Activated CD4-positive, alpha-beta T cell treated with anti-CD3 and anti-CD28 coated beads for 4 hours (primary cell): ENCODE measurements at places on chromosomes 3 and 15.
A peak's percentile ranks its signal among the peaks of the same experiment; 100 is the strongest.

- no peak for DNase-seq
Measured at GRCh38 chr15:69570454-69570853, 117.8 kb downstream of the RPLP1 start.

GRCh38 chr3:143793971-143794370 lies 54.3 kb downstream of the SLC9A9 start:
- DNase-seq, result no peak

DNA sequence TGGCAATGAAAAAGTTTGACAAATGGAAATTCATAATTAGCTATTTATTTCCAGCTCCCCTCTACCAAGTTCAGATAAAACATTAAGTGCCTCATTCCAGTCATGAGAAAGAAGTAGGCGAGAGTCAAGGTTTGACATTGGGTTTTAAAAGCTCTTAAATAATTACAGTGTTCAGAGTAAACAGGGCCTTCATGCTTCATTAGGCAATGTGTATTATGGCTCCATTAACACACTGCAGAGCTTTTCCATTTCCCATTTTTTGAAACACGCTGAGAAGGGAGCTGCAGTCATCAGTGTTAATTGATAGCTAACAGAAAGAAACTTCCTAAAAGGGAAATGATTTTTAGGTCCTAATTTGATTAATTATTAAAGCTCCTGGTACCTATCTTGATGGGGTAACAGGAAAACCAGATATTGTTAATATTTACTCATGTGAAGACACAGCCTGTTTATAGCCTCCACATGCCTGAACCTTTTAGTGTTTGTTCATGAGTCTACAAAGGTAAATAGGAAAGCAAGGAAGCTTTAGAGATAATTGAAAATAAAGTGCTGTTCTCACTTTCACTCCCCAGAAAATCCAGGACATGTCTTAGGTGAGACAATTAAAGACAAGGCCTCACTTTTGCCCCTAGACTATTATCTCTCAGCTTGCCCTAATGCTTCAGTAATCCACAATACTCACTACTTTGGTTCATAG lies 28.7 kb downstream of the SST start:
- no peak for DNase-seq

DNA sequence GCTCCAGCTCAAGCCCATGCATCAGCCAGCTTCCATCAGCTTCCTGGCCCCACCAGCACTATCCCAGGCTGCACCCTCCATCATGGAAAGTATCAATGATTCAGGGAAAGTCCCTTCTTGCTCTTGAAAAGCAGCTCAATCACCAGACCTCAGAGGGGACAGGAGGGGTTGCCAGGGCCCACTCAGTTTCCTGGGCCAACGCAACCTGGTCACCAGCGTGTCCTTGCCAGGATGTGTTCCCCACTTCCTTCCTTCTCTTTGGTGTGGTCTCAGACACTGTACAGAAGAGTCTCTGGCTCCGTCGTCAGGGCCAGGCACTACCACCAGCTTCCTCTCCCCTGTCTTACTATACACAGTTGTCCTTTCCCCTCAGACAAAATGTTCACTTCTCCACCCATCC lies 3.0 kb downstream of the HDC start:
- peak; percentile 58 for DNase-seq

DNA sequence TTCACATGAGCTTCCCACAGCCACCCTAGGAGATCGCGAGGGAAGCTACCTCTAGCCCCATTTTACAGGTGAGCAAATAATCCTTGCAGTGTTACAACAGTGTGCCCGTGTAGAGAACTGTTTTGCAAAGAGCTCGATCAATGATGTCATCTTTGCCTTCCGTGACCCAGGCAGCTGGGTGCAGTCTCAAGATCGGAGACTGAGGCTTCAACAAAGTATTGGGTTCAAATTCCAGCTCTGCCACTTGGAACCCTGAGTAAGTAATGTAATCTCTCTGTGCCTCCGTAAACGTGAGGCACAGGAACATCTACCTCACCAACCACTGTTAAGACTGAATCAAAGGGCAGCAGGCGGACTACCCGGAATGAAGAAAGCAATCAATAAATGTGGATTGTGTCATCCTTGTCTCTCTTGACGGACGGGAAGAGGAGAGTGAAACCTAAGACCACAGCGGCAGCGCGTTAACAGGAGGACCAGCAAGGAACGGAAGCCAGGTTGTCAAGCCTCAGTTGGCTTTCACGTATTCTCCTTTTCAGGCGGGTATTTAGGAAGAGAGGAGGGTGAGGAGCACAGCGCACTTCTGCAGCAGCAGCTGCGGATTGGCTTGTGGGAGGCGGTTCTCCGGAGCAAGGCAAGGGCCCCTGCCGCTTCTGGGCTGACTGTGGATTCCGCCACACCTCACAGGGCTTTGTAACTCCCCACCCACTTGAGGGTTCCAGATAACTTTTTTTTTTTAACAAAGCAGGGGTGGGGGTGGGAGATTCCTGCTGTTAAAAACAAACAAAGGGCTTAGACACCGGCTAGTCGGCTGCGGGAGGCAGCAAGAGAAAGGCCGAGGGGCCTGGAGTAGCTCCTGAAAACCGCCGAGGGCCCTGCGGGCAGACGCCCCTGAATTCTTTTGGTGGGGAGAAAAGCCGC lies 1.5 kb upstream of the SMAD3 start:
- DNase-seq, result no peak

GRCh38 chr15:26260517-26261133 lies 397.5 kb upstream of the ATP10A start:
- peak; percentile 4 for DNase-seq

DNA sequence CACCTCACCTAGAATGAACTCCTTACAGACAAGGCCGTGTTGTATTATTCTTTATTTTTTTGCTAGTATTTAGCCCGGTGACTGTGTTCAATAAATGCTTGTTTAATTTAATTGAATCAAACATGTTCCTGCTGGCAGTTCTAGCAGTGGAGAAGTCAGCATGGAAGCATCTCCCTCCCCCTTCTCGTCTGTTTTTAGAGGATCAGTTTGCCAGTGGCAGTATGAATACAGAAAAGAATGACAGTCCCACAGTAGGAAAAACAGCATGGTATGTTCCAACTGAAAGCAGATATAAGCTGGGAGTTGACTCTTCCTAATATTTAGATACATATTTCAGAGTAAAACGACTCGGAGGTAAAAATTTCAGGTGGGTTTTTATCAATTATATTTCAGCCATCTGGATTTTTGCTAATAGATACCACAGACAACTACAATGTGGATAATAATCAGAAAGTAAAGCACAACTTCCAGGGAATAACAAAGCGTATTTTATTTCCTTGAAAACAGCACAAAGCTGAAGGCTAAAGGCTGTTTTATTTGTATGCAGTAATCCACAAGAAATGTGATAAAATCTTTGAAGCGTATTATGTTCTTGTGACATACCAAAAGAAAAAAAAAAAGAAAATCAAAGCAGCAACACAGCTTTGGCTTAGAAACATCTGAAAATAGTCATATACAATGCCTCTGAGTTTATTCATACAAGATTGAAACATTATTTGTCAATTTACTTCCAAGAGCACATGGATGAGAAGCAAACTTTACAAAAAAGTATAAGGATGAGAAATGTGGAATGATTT lies 244.5 kb upstream of the KCNMB2 start:
- DNase-seq, result no peak

DNA sequence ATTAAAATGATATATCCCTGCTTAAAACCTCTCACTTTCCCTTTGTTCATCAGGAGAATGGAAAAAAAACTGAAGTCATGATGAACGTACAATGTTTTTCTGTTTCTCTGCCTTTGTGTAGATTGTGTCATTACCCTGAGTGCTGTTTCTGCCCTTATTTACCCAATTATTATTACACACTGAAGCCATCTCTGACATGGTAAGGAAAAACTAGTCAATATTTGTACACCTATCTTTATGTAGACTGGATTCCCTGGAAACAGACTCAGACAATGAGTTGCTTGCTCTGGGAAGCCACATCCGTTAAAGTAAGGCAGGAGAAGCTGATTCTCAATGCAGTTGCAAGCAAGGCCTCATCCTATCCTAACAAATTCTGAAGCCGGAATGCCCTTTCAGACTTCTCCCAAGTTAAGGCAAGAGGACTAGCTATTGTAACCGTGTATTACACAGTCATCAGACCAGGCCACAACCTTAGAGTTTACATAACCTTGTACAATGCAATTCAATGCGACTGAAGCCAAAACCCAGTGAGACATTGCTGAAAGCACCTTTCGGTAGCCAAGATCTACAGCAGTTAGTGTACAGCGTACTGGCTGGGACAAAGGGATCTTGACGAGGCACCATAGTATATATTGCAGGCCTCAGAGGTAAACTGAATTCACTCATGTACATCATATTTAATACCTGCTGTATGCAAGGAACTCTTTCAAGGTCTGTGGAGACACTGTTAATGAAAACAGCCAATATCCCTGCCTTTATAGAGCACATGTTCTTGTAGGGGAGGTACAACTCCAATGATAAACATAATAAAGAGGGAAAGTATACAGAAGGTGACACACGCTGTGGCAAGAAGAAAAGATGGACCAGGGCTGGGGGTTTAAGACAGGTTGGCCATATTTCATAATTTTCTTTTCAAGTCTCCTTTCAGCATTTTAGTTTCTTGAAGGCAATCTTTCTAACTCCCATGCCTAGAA lies 1040.8 kb upstream of the SEMA6D start:
- DNase-seq, result no peak

- no peak for DNase-seq
Measured at GRCh38 chr15:70439304-70439877, 324.0 kb downstream of the UACA start.

GRCh38 chr15:62453375-62453774 lies 288.3 kb upstream of the C2CD4B start:
- no peak for DNase-seq

- DNase-seq, result no peak
Measured at GRCh38 chr15:85839643-85840042, 44.9 kb upstream of the KLHL25 start.

- no peak for DNase-seq
Measured at GRCh38 chr3:18258492-18258891, 166.6 kb downstream of the SATB1 start.

DNA sequence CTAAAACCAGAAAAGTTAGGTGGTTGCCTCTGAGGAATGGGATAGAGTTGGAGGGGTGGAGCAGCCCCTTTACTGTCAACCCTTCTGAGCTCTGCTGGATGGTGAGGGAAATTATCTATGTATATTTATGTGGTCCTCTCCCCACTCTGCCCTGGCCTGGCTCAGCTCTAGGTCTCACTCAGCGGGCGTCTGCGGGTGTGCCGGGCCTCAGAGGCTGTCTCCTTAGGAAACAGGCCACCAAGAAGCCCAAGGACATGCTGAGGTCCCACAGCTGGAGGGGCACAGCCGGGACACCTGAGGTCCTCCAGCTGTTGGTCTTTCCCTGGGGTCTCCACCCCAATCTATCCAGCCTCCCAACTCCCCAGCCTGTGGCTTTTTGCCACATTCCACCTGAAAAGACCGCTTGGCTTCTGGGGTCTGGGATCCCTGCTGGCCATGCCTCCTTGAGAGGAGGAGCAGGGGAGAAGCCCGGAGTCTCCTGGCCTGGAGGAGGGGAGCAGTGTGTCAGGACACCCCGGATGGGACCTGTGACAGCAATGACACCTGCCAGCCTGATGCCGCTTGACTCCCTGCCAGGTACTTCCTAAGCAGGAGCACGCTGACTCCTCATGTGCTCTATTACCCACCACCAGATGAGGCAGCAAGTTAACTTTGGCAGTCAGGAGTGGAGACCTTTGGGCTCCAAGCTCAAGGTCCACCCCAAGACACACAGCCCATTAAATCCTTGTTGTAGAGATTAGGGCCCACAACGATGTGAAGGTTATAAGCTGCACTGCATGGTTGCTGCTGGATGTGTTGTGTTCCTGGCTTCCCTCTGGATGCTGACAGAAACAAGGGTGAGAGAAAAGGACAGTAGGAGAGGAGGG lies at the start of gene SLC28A1:
Gene SLC28A1, plus strand, starts transcription at position 747 of the 866 bp plus-strand sequence. CDS start 3,099 bp downstream, outside the sequence.
- no peak for DNase-seq

GRCh38 chr3:136992115-136992514 lies 34.3 kb downstream of the IL20RB start:
- no peak for DNase-seq

DNA sequence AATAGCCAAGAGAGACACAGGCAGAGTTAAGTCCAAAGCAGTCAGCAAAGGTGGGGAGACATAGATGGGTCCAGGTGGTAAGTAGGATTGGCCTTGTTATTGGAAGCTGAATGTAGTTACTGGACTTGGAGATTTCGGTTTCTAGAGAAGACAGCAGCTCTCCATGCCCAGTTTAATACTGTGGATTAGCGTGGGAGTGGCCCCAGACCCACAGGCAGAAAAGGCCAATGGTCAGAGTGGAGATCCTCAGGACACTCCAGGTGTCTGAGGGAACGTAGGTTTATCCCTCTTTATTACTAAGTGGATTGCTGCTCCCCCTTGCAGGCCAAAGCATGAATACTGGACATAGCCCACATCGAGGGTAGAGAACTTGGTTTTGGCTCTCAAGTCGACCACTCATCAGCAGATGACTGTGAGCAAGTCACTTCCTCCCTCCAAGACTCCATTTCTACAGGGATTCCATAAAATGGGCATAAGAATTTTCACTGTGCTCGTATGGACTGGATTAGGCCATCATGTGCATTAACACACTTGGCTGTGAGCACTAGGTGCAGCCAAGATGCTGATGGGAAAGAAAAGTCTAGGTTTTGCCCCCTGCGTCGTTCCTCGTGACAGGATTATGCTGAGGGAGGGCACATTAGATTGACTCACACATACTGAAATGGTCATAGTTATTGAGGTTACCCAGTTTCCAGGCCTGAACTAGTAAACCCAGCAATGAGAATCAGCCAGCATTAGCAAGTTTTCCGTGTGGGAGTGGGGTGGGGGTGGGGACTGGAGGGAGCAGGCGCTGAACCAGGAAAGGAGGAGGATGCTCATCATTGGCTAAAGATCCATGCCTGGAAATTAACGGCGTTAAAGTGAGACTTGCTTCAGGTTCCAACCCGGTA lies 225.2 kb upstream of the TPRG1 start:
- DNase-seq, result no peak

- no peak for DNase-seq
Measured at GRCh38 chr3:159928666-159929065, 60.0 kb upstream of the IL12A start.

DNA sequence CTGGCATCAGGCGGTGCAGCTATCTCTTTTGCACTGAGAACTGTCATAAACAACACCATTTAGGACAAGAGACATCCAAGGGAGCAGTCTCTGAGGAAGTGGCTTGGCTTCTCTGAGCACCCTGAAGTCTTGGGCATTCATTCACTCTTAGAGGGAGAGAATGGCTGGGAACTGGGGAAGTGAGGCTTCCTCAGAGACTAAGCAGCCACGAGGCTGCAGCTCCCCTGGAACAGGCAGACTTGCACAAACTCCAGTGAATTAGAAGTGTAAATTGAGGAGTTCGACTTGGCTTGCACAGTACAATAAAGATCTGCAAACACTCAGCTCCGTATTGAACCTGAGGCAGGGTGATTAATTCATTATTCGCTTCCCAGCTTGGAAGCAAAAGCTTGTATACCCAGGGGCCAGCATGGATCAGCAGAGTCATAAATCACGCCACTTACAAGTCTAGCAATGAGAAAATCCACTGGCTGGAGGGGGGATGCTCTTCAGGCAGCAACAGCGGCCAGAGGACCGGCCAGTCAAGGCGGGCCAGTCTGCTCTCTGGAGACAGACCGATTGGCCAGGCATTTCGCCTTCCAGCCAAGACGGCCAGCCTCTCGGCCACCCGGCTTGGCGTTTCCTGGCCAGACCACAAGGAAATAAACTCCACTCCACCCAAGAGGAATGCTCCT lies 118.8 kb upstream of the ADPGK start:
- no peak for DNase-seq
